NCI-H510A (cell line): ENCODE measurements at places on chromosomes 12 and 14.

- DNase-seq: no peak
These were observed 5.5 kb downstream of the NDRG2 start for GRCh38 chr14:21019366-21019765.

- DNase-seq: no peak
These were observed 70.8 kb downstream of the CCDC88C start for GRCh38 chr14:91346838-91347173.

GRCh38 chr14:85317491-85318021, 212.4 kb upstream of the FLRT2 start:
- no peak for DNase-seq

GRCh38 chr12:127964717-127965116, 302.3 kb upstream of the TMEM132C start:
- DNase-seq: no peak

DNA sequence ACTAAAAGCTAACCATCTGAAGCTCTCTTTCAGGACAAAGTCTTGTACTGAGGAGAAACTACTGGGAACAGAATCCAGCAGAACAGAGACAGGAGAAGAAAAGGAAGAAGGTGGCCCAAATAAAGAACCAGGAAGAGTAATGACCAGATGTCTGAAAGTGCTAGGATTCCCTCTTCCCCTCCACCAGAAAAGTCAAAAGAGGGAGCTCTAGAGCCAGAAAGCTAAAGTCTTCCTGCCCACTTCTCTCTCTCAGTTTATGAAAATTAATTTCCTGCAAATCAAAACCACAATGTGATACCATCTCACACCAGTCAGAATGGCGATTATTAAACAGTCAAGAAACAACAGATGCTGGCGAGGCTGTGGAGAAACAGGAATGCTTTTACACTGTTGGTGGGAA, 47.2 kb downstream of the SPPL3 start:
- DNase-seq: no peak

- no peak for DNase-seq
These were observed 54.6 kb downstream of the NCOR2 start for GRCh38 chr12:124512667-124513296.

DNA sequence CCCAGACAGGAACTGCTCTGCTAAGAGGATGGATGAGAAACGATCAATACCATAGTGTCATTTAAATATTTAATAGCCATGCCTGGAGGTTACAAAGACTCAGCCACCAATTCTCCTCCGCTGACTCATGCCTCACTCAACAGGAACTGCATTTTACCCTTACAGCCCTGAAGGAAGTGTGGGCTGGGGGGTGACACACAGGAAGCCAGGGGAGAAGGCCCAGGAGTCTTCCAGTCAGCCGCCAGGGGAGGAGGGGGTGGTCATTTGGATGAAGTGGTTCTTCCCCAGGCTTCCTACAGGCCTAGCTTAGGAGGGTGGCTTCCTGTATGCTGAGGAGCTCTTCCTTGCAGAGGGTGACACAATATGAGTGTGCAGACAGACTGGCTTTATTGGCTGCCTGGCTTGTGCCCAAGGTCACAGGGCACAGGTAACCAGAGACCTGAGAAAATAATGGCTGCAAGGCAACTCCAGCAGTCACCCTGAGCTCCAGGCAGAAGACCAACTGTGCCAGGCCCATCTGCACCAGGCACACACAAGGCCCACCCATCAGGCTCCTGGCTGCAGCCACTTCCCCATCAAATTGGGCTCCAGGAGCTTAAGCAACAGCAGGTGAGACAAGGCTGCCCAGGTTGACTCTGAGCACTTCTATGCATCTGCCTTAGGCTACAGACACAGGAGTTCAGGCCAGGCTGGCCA, 30.6 kb upstream of the RPLP0 start:
- peak; percentile 30 for DNase-seq
